ENCODE measurements at places on chromosomes 16 and 17.

GRCh38 chr17:81537856-81538555, 9.8 kb downstream of the FSCN2 start:
- DNase-seq = no peak

DNA sequence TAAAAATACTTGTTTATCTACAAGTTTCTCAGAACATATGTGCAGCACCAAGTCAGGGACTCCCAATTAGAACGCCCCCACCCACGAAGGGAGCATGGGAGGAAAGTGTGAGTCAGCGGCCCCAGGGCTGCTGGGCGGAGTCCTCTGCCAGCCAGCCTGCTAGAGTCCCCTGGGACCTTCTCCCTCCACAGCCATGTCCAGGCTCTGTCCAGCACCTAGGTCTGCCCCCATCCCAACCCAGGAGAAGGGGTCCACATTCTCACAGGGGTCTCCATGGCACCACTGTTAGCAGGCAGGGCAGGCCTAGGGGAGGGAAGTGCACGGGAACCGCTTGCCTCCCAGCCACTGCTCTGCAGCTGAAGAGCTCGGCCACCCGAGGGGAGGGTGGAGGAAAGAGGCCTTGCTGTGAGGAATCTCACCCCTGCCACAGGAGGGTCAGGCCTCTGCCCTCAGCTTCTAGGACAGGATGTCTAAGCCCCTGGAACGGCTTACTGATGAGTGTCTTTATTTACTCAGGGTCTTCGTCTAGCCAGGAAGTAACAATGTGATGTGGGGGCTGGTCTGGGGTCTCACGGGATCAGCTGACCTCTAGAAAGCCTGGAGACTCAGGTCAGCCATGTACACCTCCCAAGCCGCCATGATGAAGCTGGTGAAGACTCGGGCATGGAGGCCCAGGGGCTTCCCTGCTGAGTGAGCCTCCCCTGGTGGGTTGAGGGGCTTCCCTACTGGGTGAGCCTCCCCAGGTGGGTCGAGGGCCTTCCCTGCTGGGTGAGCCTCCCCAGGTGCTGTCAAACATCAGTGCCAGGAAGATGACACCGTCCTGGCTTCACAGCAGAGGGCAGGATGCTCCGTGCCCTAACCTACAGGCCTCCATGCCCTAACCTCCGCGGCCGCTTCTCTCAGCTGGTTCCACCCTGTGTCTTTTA, 190.3 kb downstream of the RBFOX3 start:
- peak; percentile 28 for DNase-seq

DNA sequence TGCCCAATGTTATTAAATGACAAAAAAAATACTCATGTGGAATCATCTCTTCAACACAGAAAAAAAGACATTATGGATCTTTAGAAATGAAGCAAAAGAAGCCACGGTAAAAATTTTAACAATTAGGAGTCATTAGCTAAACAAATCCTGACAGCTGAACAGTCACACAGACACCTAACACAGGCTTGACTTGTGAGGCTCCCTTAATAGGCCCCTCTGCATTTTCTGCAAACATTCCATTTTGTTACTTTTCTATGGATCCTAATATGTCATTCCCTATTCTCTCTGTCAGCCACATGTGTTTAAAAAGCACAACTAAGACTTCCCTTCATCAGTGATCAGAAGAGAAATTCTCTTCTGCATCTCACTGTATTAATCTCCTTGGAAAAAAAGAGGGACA, 1331.5 kb downstream of the CDH8 start:
- DNase-seq = no peak

DNA sequence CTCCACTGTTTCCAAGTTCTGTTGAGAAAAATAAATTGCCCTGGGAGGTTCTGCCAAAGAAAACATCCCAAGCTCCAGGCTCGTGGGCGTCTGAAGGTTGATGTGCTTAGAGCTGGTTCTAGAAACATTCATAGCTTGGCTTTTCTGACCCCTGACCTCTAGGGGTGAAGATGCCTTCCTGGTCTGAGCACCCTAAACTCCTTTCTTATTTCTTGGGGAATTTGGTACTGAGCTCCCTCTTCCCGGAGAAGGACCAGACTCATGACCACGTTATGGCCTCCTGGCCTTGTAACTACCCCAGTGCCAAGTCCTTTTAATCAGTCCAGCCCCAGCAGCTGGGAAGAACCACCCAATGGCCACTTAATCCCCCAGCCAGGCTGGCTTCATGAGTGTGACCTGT, 66.4 kb downstream of the MYH11 start:
- peak; percentile 24 for DNase-seq

- DNase-seq = no peak
Observed at GRCh38 chr16:58044266-58045019, 18.9 kb downstream of the MMP15 start.

GRCh38 chr16:4318451-4318910, 2.6 kb downstream of the GLIS2 start:
- peak; percentile 44 for DNase-seq

- no peak for DNase-seq
Observed at GRCh38 chr16:12348733-12349704, 372.5 kb downstream of the SNX29 start.

DNA sequence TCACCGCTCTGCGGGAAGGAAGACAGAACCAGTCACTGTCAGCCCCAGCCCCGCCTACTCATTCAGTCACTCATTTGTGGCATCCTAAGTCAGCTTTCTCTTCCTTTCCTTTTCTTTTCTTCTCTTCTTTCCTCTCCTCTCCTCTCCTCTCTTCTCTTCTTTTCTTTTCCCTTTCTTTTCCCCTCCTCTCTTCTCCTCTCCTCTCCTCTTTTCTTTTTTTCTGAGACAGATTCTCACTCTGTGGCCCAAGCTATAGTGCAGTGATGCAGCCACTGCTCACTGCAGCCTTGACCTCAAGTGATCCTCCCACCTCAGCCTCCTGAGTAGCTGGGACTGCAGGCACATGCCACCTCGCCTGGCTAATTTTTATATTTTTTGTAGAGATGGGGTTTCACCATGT, 10.6 kb upstream of the KLHL36 start:
- DNase-seq = no peak

DNA sequence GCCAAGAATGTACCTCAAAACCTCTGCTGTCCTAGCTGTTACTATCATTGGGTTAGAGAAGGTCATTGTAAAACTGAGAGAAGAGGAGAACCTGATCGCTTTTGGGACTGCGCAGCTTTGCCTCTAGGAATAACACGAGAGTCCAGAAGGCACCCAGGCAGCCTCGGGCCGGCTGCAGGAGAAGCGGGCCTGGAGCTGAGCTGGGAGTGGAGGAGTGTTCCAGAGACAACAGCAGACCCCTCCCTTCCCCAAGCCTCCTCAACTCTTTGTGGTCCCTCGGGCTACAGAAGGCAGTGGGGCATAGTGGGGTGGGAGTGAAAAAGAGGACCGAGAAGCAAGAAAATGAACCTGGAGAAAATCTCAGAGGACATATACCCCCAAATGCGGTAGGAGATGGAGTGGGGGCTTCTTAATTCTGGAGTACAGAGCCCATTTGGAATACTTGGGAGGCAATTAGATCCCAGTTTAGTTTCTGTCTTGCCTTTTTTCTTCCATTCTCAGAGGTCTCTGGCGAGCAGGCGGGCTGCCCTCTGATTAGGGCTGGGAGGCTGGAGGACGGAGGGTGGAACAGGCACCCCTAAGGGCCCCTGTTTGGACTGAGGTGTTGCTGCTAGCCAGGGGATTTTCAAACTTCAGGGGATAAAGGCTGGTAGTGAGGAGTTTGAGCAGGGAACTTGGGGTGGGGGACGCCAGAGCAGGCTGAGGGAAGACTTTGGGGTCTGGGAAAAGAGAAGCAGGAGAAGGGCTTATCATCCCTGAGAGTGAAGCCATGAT, 13.3 kb upstream of the HOXB2 start:
- DNase-seq = no peak

GRCh38 chr17:3879186-3879585, 13.7 kb downstream of the CAMKK1 start:
- peak; percentile 67 for DNase-seq

DNA sequence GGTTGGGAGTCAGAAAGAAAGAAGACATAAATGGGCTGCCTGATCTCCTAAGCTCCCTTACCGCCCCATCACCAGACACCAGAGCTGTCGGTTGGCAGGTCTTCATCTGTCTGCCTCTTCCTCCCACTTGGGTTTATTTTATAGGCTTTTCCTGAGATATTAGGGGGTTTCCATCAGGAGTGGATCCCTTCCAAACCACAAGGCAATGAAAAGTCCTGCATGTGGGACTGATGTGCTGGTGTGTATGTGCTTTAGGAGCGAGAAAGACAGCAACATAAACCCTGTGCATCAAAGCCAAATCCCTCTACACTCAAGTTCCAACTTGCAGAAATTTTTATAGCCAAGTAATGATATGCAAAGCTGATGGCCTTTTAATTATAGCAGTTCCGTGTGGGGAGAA, 389.5 kb downstream of the SLC39A11 start:
- DNase-seq = no peak

DNA sequence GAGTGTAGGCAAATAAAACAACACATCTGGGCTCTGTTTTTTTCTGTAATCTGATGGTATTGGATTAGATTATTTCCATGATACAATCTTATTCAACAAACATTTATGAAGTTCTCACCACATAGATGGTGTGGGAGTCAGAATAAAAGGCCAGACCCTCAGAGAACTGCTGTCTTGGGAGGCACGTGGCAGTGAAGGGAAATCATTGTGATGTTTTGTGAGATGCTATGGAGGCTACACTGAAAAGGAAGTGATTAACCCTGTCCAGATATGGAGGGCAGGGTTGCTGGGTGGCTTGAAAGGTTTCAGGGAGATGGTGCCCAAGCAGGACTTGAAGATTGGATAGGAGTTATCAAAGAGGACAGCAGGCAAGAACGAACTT, 35.6 kb downstream of the DHRS7B start:
- DNase-seq = no peak
